ENCODE measurements at places on chromosomes 4 and X.
A peak's percentile ranks its signal among the peaks of the same experiment; 100 is the strongest.

DNA sequence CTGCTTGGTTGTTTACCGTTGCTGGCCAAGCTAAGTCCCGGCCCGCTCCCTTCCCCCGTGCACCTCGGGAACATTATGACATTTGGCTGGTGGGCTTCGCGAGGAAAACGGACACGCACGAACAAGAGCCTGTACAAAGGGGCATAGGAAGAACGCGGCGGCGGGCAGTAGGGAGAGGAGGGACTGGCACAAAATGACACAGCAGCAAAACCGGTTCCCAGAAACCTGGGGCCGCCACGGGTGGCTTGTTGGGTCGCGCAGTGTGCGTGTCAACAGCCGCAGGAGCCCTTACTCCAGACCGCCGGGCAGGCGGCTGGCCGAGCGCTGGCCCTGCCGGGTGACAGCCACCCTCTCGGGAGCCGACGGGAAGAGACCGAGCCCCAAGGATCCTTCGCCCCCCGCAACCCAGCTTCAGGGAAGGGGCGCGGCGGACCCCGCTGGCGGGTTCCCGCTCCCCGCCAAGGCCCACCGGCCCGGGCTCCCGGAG is 1.6 kb upstream of the LIN54 start:
- no peak for DNase-seq

DNA sequence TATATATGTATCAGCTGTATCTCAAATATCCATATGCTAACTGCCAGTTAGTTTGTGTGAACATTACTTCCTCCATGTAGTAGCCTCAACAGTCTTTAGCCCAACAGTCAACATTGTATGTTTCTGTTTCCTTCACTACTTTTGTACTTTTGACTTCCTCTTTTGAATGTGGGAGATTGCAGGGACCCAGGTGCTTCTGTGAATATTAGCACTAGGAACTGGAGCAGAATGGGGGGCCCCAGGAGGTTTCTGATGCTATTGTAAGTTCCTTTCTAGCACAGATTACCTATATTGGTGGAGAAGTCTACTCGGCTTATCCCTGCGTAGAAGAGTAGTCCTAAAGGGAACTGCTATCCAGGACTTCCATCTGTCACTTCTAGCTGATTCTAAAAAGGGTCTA is 2.3 kb downstream of the PLAC8 start:
- DNase-seq, result no peak

DNA sequence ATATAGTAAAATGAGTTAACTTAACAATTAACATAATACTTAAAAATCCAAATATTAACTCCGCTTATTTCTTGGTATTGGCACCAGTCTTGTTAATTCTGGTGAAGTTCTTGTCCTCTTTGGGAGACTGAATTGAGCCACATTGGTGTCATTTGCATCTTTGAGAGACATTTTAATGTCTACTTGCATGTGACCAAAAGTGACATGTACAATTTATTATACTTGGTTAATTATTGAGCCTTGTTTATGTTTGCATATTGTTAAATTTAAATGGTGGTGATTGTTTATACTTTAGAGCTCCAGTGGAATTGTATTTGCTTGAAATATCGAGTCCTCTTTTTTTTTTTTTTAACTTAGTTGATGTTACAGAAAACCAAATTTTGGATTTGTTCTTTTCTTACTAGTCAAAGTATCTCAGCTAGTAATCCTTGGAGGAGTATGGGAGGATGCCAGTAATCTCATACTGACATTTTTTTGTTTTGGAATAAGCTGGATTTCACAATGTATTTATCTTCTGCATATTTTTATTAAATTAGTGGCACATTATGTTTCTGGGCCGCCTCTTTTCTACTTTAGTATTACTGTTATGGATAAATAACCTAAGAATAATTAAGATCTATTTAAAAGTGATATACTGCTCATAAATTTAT is 3.9 kb downstream of the SPCS3 start:
- DNase-seq, result no peak

DNA sequence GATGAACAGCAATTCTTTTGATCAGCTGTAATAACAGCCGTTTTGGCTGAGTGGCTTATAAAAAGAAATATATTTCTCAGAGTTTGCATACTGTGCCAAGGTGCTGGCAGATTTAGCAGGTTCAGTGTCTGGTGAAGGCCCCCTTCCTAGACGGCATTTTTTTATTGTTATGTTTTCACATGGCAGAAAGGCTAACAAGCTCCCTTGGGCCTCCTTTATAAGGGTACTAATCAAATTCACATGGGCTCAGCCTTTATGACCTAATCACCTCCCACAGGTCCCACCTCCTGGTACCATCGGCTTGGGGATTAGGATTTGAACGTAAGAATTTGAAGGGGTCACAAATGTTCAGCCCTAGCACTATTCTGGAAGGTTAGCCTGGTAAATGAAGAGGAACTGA is 431.9 kb downstream of the SPOCK3 start:
- DNase-seq, result no peak

DNA sequence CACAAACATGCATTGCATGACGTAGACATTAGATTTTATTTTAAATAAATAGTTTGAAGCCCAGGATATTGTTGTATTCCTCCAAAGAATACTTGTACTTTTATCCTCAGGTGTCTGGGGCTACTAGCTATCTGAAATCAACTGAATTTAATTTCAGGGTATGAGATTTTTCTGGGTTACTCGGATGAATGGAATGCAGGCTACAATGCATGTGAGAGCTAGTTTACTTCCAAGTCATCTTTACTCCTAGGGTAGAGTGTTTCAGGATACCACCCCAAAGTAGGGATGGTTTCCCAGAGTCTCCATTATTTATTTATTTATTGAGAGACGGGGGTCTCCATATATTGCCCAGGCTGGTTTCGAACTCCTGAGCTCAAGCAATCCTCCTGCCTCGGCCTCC is 66.4 kb downstream of the HPRT1 start:
- DNase-seq, result no peak

GRCh38 chr4:47553329-47554125 is 68.5 kb downstream of the ATP10D start:
- DNase-seq, result no peak

GRCh38 chr4:16544869-16545268 is 318.6 kb upstream of the TAPT1 start:
- DNase-seq, result no peak

DNA sequence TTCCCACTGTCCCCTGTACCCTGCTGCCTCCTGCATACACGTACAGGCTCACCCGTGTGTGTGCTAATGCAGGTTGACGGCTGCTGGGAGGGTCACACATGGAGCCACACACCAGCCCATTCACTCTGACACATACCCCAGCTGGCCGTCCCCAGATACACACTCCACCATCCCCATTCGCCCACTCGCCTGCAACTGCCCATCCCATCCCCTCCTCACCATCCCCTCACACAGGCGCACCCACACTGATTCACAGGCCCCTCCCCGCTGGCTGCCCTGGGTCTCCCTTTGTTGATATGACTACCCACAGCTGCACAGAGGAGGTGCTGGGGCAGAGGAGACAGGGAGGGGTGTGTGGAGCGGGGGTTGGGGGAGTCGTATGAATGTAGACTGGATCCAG is 25.7 kb downstream of the PJA1 start:
- no peak for DNase-seq

- DNase-seq, result peak; percentile 86
These were observed 83.8 kb upstream of the MAML3 start for GRCh38 chr4:140237616-140238350.

DNA sequence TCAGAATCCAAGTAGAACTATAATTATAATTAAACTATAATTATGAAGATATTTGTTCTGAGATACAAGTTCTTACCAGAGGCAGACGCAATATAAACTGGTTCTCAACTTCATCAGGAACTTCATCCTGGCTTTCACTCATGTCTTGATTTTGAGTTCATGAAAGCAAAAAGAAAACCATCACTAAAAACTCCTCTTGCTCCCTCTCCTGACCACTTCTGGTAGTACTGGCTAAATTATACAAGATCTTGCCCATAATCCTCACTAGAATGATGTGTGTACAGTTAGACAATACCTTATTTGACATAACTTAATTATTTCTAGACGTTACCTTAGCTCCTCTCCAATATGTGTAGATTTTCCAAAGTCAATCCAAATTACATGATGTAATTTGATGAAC is 3.7 kb downstream of the TAF7L start:
- DNase-seq, result peak; percentile 40

- no peak for DNase-seq
These were observed 51.2 kb upstream of the LGI2 start for GRCh38 chr4:25081866-25082471.

GRCh38 chrX:114582264-114582632 is 1.6 kb upstream of the HTR2C start:
- no peak for DNase-seq

DNA sequence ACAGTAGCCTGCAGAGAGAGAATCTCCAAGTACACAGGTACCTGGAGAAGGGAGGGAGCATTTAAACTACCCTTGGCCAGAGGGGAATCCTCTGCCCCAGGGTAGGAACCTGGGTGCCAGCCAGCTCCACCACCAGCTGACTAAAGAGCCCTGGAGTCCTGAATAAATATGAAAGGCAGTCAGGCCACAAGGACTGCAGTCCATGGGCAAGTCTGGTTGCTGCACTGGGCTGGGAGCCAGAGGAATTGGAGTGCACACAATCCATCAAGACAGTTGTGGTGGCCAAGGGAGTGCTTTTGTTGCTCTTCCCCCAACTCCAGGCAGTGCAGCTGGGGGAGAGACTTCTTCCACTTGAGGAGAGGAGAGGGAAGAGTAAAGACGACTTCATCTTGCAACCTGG is 172.5 kb downstream of the HNRNPD start:
- no peak for DNase-seq

GRCh38 chr4:88341227-88342192 is 37.1 kb upstream of the HERC6 start:
- DNase-seq, result peak; percentile 78

GRCh38 chrX:57265126-57265525 is 21.4 kb upstream of the FAAH2 start:
- DNase-seq, result no peak

GRCh38 chr4:148868191-148868590 is 426.0 kb upstream of the NR3C2 start:
- DNase-seq, result peak; percentile 33

DNA sequence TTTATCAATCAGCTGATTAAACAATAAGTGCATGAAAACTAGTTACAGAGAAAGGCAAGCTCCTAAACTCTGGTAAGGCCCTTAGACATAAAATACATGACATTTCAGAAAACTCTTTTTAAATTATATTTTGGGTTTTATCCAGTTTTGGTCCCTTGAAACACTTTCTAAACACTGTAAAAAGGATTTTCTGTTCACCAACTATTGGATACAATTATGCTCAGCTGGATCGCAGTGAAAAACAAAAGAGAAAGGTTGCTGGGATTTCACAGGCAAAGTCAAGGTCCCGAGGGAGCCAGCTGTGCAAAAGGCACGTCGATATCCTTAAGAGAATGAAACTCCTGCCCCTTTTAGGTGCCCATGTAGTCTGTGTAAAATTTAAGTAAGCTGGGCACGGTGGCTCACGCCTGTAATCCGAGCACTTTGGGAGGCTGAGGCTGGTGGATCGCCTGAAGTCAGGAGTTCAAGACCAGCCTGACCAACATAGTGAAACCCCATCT is 1018.4 kb upstream of the INTU start:
- DNase-seq, result no peak

DNA sequence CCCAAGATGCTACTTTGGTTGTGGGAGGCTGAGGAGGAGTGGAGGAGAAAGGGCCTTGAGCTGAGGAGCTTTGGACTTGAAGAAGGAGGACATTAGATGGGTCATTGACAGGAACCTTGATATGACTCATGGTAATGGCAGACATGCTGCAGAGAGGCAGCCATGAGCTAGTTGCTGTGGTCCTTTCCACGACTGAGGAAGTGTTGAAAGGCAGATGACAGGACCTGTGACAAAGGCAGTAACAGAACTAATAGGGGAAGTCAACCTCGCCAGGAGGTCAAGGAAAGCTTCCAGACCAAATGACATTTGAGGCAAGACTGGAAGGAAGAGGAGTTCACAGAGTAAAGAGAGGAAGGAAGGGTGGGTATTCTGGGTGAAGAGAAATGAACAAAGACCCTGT is 7.6 kb upstream of the XPNPEP2 start:
- no peak for DNase-seq

Measured in smooth muscle cell of the brain vasculature (primary cell).